ENCODE measurements at places on chromosomes 16 and 17.

- DNase-seq: no peak
Measured at GRCh38 chr17:14196377-14196997, 40.2 kb downstream of the CDRT15 start.

DNA sequence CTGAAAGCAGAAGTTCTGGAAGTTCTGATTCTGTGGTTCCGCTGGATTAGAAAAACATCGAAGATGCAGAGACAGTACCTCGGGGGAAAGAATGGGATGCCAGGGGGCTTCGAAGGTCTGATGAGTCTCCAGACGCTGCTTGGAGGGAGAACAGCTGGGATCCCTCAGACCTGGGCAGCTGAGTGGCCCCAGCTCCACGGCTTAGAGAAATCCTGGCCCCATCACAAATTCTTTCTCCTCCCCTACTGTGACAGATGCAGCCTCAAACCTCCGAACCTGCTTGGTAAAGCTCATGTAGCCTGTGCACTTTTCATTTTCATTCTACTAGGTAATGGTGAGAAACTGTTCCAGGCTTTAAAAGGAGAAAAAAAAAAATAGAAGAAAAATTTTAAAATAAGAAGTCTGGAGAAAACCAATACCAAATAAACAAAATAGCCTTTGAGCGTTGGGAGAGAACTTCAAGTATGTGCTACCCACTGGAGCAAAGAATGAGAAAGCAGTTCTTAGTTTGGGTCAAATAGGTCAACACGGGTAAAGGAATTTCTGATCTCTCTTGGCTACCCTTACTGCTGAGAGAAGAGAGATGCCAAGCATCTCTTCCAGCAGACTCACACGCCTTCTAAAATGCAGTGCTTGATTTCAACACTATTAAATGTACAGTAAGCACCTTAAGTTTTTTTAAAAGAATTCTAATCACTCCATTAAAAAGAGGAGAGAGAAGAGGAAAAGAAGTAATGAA is 19.9 kb downstream of the MAF start:
- DNase-seq: no peak

DNA sequence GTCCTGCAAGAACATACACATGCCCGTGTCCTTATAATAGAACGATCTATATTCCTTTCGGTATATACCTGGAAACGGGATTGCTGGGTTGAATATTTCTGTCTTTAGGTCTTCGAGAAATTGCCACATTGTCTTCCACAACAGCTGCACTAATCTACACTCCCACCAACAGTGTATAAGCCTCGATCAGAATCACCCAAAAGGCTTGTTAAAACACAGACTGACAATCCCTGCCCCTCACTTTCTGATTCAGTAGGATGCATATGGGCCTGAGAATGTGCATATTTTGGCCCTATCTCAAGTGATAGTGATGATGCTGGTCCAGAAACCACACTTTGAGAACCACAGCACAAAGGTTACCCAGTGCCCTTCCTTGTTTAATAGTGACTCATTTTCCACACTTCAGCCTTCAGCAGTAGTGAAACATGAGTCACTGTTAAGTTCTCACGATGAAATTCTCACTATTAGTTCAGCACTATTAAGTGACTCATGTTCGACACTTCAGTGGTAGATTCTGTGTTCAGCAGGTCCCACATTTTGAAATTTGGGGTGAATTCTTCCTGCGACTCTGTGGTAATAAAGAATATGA is 215.6 kb downstream of the GRIN2A start:
- DNase-seq: no peak

DNA sequence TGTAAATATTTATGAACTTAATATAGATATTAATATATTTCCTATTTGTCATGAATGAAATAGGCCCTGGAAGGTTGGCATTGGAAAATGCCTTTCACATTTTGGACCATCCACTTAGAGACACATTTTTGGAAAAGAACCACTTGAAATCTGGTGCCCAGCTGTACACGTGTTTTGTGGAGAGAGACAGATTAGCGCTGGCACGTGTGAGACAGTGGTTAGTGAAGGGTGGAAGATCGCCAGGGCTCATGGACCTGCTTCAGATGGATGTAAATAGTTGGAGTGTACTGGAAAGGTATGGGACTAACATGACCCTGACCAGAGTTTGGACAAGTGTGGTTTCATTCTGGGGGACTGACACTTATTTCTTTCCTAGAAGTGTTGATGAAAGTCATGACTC is 222.9 kb downstream of the PRKCA start:
- no peak for DNase-seq

DNA sequence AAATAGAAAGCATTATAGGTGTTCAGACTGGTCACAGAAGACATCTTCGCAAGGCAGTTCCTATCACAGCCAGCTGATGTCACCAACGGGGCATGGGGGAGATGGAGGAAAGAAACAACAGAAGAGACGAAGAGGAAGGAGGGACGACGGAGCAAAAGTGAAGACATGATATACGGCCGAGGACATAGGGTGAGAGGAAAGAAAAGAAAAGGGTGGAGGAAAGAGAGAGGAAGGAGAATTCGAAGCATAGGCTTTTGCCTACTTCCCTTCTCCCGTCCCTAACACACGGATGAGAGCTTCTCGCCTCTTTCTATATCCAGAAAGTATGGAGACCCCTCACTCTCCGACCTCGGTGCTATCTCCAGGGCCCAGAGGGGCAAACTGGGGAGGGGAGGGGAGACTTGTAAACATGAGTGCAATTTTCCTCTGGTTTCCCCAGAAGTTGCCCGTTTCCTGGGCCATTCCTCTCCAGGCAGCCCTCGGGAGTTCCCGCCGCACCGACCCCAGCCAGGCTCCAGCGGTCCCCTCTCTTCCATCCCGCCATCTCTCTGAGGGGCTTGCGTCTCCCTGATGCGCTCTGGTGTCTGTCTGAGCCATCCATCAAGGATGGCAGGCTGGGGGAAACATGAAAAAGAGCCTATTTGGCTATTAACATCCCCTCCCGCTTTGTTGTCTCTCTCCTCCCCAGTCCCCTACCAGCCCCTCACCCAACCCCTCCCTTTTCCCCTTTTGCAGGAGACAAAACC is 26.0 kb downstream of the COPZ2 start:
- no peak for DNase-seq

DNA sequence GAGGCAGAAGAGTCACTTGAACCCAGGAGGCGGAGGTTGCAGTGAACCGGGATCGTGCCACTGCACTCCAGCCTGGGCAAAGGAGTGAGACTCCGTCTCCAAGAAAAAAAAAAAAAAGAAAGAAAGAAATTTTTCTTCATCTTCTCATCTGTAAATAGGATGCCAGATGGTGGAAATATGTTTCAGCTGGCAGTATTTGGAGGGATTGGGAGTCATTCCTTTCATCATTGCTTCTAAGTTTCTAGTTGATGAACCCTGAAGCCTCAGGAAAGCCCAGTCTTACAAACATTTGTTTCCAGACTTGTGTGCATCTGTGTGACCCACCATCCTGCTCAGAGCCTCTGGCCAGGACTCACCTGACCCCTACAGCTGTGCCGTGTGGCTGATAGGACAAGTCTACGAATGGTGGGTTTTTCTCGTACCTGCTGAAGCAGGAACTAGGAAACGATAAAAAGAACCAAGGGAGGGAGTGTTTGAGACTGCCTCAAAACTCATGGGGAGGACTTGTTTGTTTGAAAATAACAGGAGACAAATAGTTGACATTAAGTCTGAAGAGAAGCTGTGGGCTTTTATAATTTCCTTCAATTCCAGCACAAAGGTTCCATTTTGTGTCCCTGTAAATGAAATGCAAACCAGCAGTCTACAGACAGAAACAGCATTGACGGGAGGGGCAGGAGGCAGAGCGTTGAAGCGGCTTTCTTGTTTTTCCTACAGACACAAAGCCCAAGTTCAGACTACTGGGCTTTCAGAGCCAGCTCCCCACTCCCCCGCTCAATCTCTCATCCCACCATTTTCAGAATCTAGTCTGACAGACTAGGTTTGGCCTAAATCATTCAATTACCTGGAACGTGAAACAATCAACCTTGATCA is 24.9 kb downstream of the CDRT4 start:
- DNase-seq: no peak

DNA sequence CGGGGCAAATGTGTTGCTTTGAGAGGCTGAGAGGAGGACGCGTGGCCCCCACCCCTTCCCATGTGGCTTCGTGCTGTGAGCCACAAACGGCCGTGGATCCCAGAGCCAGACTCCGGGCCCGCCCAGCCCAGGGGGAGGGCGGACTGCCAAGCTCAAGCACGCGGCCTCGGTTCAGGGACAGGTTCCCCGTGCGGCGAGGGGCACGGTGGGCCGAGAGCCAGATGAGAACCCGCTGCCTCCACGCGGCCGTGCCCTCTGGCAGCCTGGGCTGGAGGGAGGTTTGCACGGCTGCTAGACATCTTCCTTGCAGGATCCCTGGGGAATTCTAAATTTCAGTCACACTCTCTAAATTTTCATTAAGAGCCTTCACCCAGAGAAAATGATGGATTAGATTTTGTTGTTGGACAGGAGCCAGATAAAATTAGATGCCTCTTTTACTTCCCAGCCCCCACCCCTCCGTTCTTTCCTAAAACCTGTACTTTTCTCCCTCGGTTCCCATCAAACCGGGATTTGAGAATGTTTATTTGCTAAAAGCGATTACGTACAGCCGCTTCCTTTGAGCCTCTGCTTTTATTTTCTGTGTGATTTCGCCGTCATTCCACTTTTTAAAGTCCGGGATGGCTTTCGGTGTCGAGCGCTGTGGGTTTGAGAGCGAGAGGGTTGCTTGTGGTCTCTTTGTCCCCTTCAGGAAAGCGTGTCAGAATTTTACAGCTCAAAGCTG is 25.0 kb upstream of the GNG13 start:
- DNase-seq: no peak

GRCh38 chr16:69049146-69049545 is 56.3 kb upstream of the HAS3 start:
- DNase-seq: no peak

DNA sequence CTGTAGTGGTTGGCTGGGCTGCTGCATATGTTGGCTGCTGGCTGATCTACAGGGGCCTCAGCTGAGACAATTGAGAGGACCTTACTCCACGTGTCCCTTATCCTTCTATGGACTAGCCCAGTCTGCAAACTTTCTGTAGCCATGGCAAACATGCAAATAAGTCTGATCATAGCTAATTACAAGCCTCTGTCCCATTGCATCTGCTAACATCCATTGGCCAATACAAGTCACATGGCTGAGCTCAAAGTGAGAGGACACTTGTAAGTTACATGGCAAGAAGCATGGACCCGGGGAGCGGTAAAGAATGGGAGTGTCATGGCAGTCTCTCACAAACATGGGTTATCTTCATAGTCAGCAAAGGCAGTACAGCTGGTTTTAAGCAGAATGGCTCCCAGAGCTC is 11.6 kb upstream of the IL4R start:
- DNase-seq: no peak

DNA sequence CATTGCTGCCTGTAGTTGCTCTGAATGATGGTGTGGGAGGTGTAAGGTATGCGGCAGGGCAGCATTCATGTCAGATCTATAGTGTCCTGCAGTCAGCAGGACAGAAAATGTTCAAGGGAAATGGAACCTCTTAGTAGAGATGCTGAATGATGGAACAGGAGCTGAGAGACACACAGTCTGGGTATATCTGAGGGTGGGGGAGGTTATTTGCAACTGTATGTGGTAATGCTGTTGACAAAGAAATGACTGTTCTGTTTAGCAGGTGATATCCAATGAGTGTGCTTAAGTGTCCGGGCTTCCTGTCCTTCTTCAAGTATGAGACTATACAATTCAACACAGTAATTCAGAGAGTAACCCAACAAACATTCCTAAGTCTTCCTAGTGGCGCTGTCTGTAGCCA is 46.6 kb downstream of the STH start:
- DNase-seq: no peak

GRCh38 chr16:49697631-49698452 is 158.1 kb downstream of the ZNF423 start:
- DNase-seq: no peak

GRCh38 chr16:71327720-71328119 is 30.8 kb upstream of the CALB2 start:
- DNase-seq: no peak

DNA sequence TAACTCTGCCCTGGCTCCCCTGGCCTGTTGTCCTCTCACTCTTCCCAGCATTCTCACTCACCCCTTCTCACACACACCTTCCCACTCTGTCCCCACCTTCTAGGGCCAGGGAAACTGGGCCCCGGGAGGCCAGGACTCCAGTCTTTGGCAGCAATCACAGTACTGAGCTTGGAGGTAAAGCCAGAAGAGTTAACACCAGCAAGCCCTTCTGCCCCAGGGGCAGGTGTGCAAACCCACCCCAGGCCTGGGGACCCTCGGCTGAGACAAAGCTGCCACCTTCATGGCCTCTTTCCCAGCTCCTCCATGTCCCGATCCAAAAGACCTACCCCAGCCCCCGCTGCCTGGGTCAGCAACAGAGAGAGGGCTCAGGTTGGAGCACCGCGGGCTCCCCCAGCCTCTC is 36.9 kb upstream of the MLKL start:
- DNase-seq: no peak

DNA sequence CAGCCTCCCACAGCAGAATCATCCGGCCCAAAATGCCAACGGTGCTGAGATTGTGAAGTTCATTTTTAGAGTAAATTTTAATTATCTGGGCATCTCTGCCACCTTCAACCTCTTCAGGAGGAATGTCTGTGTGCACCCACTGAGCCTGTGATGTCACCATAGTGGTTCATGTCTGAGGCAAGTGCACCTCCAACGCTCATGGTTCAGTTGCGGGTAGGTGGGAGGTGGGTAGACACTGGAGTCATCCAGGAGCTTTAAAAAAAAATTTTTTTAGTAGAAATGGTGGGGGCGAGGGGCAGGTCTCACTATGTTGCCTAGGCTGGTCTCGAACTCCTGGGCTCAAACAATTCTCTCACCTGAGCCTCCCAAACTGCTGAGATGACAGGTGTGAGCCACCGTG is 1.9 kb downstream of the FLYWCH1 start:
- no peak for DNase-seq

- DNase-seq: no peak
Measured at GRCh38 chr17:46010597-46011186, 11.6 kb downstream of the STH start.

- no peak for DNase-seq
Measured at GRCh38 chr17:40266882-40267281, 20.8 kb upstream of the CDC6 start.

- no peak for DNase-seq
Measured at GRCh38 chr16:85250147-85250463, 137.8 kb upstream of the CIBAR2 start.

DNA sequence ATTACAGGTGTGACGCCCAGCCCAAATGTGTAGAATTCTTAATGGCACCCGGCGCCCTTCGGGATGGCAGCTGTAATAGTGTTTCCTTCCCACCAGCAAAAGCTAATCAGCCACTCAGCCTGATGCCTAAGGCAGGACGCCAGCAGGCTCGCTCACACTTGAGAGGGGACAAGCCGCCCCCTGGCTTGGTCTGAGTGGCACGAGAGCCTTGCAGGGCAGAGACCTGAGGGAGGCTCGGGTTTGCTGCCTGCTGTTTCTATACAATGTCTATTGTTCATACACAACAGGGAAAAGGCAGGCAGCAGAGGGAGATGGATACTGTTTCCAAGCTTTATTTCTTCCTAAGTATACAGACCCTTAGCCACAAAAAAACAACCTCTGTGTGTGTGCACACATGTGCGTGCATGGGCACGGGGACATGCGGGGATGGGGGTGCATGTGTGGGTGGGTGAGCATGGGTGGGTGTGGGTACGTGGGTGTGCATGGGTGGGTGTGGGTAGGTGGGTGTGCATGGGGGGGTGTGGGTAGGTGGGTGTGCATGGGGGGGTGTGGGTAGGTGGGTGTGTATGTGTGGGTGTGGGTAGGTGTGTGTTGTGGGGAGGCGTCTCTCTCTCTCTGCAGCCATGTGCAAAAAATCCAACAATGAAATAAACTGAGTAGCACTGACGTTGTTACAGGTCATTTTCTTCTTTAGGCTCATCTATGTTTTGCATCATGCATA is 10.0 kb downstream of the SLC38A8 start:
- DNase-seq: no peak

GRCh38 chr16:50802000-50802399 is 60.1 kb downstream of the CYLD start:
- DNase-seq: no peak

All from CD8-positive, alpha-beta memory T cell (primary cell).